GF-D8 (cell line): ENCODE measurements at places on chromosomes 5 and 9.

GRCh38 chr5:124741711-124742496 lies 4.5 kb downstream of the ZNF608 start:
- no peak for DNase-seq

DNA sequence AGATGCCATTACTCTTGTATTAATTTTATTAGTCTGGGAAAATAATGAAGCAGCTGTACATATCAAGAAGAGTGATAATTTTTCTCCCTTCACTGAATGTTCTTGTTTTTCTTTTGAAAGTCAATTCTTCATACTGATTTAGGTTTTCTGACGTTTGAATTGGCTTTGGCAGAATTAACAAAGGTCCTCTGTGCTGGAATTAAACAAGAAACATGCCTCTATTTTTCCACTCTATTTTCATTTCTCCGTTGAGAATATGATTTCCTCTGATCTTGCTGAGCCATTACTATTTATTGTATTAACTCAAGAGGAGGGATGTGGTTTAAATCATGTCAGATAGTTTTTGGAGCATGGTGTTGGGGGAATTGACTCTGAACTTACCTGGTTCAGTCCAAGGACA lies 42.3 kb downstream of the ANKDD1B start:
- DNase-seq, result no peak

GRCh38 chr5:75044406-75044805 lies 8.0 kb downstream of the GCNT4 start:
- DNase-seq, result no peak

DNA sequence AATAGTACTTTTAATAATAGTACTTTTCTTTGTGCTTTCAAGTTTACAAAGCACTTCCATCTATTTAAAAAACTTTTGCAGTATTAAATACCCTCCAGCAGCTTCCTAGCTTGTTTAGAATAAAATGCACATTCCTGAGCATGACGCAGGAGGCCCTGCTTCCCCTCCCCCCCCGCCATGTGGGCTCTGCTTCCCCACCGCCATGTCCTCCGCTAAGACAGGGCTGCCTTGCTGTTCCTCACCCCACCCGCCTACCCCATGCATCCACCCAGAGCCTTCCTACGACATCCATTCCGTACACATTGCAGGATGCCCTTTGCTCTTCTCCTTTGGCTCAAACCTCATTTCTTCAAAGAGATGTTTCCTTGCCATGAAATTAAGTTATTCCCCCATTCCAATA lies 205.9 kb upstream of the MSX2 start:
- DNase-seq, result no peak

- no peak for DNase-seq
Measured at GRCh38 chr5:93899026-93899600, 157.7 kb upstream of the POU5F2 start.

GRCh38 chr5:141654298-141654697 lies 3.1 kb upstream of the FCHSD1 start:
- DNase-seq, result no peak

DNA sequence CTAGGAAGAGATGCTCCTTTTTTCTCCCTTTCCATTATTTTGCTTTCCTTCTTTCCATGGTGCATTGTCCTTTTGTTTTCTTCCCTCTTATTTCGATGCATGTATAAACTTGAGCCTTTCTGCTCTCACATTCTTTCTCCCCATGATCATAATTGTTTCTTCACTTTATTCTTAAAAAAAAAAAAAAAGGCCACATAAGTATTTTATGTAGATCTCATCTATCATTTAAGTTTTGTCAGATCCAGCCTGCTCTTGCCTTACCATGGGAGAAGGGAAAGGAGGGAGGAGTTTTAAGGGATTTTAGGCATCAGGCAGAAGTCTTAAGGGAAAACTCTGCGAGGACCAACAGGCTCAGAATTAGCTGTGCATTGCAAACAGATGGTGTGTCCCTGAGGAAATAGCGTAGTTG lies 11.1 kb downstream of the TGFBR1 start:
- DNase-seq, result no peak

GRCh38 chr5:28156981-28157380 lies 1118.6 kb upstream of the CDH9 start:
- DNase-seq, result no peak

DNA sequence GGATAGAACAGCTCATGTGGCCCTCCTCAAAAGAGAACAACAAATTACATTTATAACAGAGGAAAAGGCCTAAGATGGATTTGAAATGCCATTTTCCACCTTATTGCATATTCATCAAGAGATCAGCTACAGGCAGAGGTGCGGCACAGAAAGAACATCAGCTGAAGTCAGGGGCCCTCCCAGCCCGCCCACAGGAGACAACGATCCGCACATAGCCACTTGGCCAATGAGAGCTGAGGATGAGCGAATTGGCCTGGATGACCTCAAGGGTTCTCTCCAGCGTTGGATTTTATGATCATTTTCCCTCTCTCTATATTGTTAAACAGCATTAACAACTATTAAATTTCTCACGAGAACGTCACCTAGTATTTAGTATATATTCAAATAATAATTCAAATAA lies 97.6 kb downstream of the GNAQ start:
- no peak for DNase-seq

DNA sequence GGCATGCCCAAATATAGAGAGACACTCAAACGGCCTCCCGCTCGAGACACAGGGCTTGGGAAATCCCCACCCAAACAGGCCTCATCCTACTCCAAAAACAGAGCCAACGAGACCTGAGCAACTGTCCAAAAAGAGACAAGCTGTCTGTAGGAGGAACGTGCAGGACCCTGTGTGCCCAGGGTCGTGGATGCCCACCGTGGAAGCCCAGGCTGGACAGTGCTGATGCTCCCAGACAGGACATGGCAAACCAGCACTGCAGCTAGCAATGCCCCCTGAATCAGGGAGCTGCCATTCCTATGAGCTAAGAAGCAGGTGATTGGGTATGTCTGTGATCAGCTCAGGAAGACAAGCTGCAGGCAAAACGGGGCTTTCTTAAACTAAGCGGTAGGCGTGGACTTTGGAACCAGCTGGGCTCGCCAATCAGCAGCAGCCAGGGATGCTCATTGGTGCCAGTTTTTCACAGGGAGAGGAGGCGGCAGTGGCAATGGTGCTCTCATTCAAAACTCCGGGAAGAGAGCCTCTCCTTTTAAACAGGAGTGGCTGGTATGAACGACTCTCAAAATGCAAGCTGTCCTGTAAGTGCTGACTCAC lies 113.1 kb upstream of the IRX2 start:
- DNase-seq, result no peak

DNA sequence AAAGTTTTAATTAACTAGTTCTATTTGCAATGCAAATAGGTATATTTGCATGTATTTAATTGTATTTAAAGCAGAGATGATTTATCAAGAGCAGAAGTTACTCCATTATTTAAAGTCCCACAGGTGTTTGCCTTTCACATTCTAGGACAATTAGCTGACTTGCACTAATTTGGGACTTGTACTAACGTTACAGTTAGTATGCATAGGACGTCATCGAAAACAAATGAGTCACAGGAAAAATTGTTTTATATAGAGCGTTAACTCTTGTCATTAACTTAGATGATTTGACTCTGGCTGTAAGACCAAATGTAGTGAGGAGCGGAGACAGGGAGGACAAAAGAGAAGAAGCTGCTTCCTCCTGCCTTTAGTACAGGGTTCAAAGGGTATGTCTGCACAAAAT lies 126.1 kb upstream of the IFNE start:
- DNase-seq, result no peak

- no peak for DNase-seq
Measured at GRCh38 chr5:150658699-150659265, 2.3 kb upstream of the MYOZ3 start.

- no peak for DNase-seq
Measured at GRCh38 chr5:90308787-90309585, 100.6 kb downstream of the CETN3 start.

DNA sequence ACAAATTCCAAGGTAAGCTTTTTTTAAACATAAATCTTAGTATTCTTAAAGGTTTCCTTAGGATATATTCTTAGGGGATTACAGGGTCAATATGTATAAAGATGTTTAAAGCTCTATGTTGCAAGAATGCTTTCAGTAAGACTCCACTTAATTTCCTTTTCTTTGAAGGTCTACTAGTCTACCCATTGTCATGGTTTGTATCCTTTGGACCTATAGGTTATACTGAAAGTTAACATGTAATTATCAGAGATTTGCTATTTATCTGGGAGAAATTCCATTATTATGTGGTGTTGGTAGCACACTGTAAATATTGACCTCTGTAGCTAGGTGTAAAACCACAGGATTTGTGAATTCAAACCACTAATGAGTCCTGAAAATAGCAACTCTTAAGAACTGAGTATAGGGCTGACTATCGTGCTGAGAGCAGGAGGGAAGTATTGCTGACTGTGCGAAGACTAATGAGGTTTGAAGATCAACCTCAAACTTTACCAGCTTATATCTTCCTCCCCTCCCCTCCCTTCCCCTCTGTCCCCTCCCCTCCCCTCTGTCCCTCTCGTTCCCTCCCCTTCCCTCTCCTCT lies 85.6 kb downstream of the GADD45G start:
- DNase-seq, result no peak

GRCh38 chr9:133529457-133529856 lies 4.7 kb upstream of the MYMK start:
- DNase-seq, result no peak

DNA sequence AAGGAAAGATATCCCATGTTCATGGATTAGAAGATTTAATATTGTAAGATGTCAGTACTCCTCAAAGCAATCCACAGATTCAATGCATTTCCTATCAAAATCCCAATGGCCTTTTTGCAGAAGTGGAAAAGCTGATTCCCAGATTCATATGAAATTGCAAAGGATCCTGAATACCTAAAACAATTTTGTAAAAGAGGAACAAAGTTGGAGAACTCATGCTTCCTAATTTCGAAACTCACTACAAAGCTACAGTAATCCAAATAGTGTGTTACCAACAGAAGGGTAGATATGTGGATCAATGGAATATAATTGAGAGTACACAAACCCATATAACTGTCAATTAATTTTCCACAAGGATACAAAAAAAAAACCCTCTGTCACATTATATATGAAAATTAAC lies 154.3 kb upstream of the ZNF618 start:
- no peak for DNase-seq

- DNase-seq, result no peak
Measured at GRCh38 chr5:65190328-65191053, 291.2 kb downstream of the ADAMTS6 start.

DNA sequence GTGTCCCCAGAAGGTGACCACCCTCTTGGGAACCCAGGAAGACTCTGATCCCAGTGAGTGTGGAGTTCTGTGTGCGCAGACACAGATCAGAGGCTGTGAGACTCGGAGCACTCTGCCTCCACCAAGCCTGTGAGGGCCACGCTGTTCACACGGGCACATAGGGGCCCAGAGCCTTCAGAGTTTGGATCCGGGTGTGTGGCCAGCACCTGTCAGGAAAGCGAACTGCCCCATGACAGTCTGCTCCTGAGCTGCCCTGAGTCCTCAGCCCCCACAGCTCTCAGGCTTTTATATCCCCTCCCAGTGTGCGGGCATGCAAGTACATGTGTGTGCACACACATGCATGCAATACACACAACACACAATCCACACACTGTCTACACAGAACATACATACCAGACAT lies 161.8 kb upstream of the IRX2 start:
- DNase-seq, result no peak

DNA sequence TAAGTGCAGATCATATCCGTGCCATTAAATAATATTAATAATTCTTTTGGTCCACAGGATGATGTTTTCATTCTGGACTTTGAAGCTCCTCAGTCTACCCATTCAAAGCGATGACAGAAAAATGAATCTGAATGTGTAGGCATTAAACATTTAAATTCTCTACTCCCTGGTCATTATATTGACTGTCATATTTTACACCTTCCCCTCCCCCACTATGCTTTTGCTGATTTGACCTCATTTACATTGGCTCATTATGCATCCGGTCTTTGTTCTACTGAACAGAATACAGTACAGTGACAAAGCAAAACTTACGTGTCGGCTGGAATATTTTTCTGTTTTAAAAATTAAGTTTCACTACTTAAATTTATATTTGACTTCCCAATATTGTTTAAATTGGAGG lies 289.7 kb upstream of the TMEM161B start:
- DNase-seq, result no peak

GRCh38 chr5:133754575-133755169 lies 142.3 kb upstream of the FSTL4 start:
- DNase-seq, result no peak

- no peak for DNase-seq
Measured at GRCh38 chr9:108852079-108852478, 3.7 kb downstream of the ACTL7B start.
